ENCODE measurements at places on chromosomes 4 and X.

DNA sequence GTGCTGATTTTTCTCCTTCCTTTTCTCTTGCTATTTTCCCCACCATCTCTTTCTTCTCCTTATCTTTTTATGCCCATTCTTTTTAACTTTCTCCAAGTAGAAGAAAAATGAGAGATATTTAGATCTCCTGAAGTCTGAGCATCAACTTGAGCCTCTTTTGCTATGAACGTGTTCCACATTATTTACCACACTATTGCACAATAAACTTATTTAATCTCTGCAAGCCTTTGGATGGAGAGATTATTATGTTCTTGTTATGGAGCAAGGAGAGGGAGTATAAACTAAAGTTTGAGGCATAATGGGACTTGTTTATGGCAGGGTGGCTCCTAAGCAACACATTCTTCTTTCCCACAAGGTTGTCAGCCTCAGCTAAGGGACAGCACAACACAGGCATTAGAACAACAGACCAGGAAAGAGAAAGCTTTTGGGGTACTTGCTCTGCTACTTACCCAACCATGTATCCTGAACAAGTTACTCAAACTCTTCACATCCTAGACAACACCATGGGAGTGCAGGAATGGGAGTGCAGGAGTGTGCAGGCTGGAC is 365.5 kb upstream of the BOD1L1 start:
- DNase-seq = no peak

DNA sequence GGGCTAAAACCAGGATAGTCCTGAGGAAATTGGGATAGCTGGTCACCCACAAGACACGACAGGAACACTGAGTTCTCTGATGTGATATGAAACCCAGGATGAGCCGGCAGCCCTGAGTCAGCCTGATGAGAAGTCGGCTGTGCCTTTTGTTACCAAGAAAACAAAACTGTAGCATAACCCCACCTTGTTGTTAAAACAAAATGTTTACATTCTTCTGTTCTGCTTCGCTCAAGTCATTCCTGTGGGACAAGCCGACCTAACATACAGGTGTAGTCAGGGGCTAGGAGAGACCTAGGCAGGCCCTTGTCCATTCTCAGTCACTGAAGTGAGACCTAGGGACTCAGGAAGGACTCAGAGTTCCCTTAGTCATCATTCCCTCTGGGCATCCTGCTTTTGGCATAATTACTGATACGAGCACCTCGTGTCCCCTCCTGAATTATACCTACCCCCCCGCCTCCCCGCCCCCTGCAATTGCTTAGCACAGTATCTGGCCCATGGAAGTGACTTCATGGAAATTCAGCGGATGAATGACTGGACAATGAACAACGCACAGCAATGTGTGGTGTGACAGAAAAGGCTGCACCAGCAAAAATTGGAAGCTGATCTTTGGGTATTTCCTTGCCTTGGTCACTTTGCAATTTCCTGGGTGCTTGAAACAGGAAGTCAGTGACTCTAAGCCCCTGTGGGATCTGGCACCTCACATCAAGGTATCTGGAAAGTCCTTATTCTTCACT is 31.9 kb upstream of the TLR2 start:
- DNase-seq = no peak

DNA sequence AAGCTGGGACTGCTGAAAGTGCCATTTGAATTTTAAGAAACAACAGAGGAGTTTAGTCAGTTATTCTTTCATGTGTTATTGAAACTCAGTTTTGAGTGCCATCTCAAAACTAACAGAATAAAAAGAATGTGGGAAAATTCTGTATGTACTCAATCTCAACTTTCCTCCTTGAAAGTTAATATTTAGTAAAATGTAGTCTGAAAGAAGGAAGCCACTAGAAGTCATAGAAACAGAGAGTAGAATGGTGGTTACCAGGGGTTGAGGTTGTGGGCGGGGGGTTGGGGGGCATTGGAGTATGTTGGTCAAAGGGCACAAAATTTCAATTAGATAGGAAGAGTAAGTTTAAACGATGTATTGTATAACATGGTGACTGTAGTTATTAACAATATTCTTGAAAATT is 628.3 kb upstream of the MAGEB2 start:
- DNase-seq = no peak

- DNase-seq = no peak
These were observed 284.1 kb downstream of the ANTXR2 start for GRCh38 chr4:79788884-79789283.

GRCh38 chr4:1087371-1087770 is 26.0 kb downstream of the RNF212 start:
- no peak for DNase-seq

GRCh38 chr4:117434424-117434823 is 349.0 kb upstream of the TRAM1L1 start:
- DNase-seq = no peak

- no peak for DNase-seq
These were observed 19.8 kb upstream of the LGI2 start for GRCh38 chr4:25050370-25051078.

GRCh38 chr4:119100655-119101054 is 35.0 kb upstream of the MYOZ2 start:
- DNase-seq = no peak

- DNase-seq = no peak
These were observed 21.7 kb downstream of the LETM1 start for GRCh38 chr4:1834047-1834775.

DNA sequence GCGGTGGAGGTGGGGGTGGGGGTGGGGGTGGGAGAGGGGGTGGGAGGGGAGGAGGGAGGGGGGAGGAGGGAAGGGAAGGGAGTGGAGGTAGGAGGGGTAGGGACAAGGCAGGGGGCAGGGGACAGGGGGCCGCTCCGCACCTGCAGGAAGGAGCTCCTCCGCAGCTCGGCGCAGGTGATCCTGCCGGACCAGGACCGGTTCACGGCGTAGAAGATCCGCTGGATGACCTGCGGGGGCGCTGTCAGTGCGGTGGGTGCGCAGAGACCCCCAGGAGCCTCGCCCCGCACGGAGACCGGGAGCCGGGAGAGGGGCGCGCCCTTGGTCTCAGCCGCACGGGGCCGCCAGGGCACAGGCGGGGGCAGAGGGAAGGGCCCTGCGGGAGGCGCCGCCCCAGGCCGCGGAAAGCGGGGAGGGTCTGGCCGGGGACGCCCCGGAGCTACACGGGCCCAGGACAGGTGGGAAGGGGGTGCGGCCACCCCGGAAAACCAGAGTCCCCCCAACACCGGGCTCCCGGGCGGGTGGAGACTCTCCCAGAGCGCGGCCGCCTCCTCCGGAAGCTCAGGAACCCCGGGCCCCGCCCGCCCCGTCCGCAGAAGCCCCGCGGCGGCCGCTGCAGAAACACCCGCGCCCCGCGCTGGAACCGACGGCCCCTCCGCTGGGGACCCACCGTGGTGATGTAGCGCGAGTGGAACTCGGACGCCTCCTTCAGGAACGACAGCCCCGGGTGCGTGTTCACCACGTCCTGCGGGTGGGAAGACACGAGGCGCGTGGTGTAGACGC is 27.6 kb upstream of the GTPBP6 start:
- no peak for DNase-seq

GRCh38 chr4:87019898-87020297 is 85.1 kb downstream of the AFF1 start:
- no peak for DNase-seq

DNA sequence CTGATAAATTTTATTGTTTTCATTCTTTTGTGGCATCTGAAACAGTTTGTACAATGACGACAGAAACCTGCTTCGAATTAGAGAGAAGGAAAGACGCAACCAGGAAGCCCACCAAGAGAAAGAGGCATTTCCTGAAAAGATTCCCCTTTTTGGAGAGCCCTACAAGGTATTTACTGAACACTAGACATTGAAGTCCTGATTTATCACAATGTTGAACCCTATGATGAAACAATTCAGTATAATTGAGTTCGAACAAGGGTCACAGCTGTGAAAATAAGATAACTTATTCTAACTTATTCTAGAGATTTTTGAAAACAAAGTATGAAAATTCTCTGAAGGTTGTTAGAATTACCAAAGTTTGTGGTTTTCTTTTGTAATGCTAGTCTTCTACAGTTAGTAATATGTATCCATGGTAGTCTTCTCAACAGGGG is 111.3 kb downstream of the AFF1 start:
- no peak for DNase-seq

DNA sequence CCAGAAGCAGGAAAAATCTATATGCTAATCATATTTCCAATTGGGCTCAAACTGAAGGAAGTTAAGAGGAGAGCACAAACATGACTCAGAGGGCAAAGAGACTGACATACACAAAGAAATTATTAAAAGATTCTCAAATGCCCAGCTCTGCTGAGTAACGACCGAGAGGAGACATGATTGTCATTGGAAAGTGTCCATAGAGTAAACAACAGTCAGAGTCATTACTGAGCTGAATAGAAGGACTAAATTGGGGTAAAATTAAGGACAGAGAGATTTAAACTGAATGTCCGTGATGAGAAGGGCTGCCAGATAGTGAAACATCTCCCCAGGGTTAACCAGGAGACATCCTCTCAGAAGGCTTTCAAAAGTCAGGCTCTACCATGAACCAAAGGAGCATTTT is 111.2 kb upstream of the GALNT7 start:
- DNase-seq = peak; percentile 71

DNA sequence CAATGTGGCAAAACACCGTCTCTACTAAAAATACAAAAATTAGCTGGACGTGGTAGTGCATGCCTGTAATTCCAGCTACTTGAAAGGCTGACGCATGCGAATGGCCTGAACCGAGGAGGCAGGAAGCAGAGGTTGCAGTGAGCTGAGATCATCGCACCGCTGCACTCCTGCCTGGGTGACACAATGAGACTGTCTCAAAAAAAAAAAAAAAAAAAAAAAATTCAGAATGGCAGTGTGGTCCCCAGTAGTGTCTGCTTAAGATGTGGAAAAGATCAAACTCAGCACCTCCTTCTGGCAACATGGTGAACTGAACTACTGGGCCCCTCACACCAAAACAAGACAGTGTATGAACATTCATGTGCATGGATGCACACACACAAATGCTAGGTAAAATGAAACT is 32.2 kb downstream of the SMS start:
- DNase-seq = no peak

DNA sequence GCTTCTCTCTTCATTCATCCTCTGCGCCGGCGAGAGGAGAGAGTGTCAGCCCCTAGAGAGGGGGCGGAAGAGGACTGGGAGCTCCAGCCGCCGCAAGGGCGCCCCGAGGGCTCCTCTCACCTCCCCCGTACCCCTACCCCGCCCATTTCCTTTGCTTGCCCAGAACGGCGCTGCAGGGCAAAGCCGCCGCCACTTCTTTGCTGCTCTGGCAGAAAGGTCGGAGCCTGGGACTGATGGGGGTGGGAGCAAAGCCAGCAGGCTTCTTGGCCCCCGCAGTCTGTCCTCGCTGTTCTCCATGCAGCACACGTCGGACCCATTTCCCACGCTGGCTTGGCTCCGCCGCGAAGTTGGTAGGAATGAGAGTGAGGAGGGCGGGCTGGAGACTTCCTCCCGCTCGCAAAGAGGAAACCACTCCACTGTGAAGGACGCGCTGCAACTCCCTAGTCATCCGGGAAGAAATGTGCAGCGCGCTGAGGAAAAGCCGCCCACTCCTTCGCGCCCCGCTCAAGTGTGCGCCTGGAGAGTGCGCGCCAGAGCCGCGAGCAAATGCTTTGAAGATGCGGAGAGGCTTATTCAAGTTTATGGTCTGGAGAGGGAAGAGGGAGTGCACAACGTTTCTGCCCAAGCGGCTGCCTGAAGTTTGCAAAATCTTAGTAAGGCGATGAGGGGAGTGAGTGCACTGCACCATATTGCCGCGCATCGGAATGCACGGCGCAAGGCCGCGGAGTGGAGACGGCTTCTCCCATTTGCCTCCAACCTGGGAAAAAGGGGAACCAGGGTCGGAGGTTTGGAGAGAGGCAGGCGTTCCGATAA is 2.8 kb upstream of the PCDH7 start:
- peak; percentile 57 for DNase-seq

DNA sequence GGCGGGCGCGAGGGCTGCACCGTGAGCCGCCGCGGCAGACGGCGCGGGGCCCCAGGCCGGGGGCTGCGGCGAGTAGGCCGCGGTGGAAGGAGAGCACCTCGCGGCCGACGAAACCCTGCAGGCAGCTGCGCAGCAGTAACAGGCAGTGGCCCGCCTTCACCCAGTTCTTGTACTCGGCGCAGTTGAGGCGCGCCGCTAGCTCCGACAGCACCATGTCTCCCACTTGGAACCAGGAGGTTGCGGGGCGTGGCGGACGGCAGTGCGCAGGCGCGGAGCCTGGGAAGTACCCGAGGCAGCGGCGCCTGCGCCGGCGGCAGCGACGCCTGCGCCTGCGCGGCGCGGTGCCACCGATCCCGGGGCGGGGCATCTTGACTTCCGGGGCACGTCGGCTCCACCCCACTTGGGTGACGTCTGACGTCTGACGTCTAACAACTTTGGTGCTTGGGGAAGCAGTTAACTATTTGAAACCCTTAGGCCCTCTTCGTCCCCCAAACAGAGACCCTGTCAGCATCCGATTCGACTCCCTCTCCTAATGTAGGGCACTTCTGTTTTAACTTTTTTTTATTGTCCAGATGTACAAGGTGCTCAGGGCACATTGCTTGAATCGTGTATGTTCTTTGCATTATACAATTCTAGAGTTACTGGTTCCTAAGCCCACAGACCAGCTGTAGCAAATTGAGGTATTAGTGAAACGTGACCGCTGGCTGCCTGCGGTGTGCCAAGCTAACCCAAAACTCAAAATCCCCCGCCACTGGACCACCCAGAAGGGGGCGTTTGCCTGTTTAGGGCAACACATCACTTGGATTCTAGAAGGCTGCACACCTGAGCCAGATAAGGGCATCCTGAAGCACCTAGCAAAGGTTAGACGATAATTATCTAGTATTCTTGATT is at the start of gene CXorf38:
Gene CXorf38 (minus strand): TSS at position 255 of the 891 bp plus-strand sequence. CDS start 41 bp downstream, at position 214.
- peak; percentile 81 for DNase-seq

DNA sequence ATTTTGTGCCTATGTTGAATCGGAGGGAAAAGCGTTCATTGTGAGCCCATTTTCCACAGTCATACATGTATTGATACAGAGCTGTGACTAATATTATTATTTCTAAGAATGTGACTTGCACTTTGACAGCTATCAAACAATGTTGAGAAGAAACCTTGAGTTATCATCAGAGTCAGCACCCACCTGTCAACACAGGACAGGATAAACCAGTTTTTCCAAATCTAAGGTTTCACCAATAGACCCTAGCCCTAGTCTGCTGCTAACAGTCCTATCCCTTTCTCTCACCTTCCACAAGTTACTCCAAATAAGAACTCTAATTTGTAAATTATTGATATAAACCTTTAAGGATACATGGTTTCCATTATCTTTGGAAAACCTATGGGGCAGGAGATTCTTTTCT is 47.7 kb upstream of the DHX15 start:
- DNase-seq = no peak
